Fibroblast of skin of left quadriceps (primary cell): ENCODE measurements at places on chromosomes 6 and 20.

DNA sequence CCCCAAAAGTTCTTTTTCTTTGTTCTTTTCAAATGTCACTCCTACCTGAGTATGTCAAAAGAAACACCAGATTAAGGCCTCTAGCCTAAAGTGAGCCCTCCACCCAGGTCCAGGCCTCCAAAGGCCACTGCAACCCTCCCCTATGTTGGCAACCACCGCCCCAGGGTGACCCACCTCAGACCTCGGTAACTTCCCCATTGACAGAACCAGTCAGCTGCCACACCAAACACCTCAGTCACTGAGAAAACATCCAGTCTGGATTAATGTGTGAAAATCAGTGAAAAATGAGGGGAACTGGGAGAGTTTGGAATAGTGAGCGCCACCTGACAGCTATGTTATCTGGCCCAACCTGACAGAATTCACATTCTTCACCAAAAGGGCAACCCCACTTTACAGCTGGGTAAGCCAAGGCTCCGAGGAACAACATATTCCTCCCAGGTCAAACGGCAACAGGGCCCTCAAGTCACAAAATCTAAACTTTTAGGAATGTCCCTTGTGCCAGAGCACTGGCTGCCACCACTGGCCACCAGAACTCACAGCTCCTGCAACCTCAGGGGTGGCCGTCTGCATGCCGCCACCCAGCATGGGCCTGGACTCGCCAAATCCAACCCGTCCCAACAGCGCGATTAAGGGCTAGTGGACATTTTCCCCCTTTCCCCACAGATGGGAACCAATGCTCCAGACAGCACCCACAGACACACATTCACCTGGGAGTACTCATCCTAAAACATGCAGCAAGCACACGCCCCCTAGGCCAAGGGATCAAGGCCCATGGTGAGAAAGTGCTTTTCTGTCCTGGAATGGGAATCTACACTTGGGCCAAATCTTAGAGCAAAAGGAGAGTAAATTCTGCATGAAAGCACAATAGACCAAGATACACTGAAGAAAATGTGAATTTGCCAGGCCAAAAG is 4.8 kb downstream of the TAF4 start:
- no peak for DNase-seq

- no peak for DNase-seq
Observed at GRCh38 chr6:125834348-125834747, 43.6 kb downstream of the NCOA7 start.

GRCh38 chr20:37856932-37857660 is 45.8 kb upstream of the VSTM2L start:
- peak; percentile 34 for DNase-seq

- DNase-seq, result no peak
Observed at GRCh38 chr6:87146363-87146762, 9.0 kb upstream of the ZNF292 start.

GRCh38 chr20:63140514-63141433 is 75.2 kb downstream of the YTHDF1 start:
- DNase-seq, result no peak

DNA sequence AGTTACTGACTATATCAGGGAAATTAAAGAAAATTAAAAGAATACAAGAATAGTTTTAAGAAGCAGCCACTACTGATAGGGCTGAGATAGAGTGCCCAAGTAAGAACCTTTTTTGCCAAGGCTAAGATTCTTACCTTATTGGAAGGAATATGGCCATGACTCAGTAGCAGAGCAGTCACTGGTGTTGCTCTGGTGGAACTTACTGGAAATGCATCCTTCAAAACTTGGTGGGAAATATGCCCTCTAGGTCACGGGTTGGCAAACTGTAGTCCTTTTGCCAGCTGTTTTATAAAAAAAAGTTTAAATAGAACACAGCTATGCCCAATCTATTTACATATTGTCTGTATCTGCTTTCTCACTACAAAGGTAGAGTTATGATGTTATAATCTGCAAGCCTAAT is 6.0 kb downstream of the HSF2 start:
- DNase-seq, result no peak

DNA sequence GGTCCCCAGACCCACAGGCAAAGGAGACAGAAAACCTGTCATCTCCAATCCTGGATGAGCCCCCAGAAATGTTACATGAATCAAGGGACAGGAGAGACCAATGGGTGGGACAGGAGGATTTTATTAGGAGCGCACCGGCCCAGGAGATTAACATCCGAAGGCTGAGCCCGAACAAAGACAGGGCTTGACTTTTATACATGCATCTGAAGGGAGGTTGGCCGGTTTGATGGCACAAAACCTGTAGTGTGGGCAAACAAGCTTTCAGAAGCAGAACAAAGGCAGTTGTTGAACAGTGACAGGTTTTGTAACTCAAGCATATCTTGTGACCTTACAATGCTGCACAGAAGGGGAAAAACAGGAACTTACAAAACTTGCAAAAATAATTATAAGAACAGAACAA is 83.9 kb upstream of the GPR6 start:
- DNase-seq, result no peak

- DNase-seq, result no peak
Observed at GRCh38 chr20:48921883-48922820, 641 bp downstream of the ARFGEF2 start.

DNA sequence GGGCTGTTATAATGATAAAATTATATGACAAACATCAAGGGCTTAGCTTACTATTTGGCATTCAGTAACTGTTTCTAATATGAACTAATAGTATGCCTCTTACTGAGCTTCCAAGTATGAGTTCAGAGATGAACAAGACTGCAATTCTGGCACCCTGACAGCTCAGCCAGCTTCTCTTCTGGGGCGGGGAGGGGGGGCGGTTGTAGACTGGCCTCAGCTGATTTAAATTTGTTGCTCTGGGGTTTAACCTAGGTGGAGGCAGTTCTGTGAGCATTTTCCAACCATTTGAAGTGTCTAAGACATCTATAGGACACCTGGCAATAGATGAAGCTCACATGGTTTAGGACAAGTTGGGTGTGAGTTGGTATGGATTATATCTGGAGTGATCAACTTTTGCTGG is 401.9 kb downstream of the QKI start:
- DNase-seq, result no peak

GRCh38 chr20:34014878-34015277 is 21.2 kb downstream of the RALY start:
- DNase-seq, result no peak

- DNase-seq, result no peak
Observed at GRCh38 chr6:140500849-140501248, 1126.4 kb upstream of the CITED2 start.

DNA sequence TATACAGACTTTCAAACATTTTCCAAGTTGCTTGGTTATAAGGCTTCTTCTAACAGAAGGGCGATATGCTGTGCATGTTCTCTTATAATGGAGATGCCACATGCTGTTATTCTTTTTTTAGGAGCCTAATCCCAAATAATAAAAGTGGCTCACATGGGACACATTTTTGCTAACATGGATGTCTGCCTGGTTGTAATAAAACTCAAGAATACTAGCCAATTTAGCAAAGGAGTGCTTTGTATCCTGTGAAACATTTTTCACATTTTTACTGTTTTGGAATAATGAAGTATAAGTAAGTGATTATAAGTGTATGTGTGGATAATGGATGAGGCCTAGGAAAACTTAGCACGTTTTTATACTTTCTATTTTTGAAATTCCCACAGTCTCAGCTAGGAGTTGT is 312.2 kb downstream of the LAMA2 start:
- DNase-seq, result no peak

- no peak for DNase-seq
Observed at GRCh38 chr6:154458565-154459470, 51.7 kb downstream of the CNKSR3 start.

GRCh38 chr6:137852346-137852745 is 14.7 kb upstream of the TNFAIP3 start:
- DNase-seq, result no peak

DNA sequence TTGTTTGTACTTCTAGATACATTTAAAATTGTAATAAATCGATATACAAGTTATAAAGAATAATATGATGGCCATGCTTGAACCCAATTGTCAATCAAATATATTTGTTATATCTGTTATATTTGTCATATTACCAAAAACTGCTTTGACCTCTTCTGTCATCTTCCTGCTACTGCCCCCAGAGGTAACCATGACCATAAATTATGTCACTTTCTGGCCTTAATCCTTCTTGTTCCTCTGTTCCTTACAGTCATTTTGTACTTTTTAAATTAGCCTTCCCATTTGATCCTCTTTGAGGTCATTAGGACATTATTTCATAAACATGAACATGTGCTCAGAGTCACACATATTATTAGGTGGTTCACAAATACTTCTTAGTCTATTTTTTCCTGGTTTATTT is 124.7 kb downstream of the HFE start:
- DNase-seq, result no peak
